Effector CD4-positive, alpha-beta T cell (primary cell): ENCODE measurements at places on chromosomes 12 and 14.

- no peak for DNase-seq
Observed at GRCh38 chr12:44126806-44127205, 290.9 kb downstream of the TMEM117 start.

DNA sequence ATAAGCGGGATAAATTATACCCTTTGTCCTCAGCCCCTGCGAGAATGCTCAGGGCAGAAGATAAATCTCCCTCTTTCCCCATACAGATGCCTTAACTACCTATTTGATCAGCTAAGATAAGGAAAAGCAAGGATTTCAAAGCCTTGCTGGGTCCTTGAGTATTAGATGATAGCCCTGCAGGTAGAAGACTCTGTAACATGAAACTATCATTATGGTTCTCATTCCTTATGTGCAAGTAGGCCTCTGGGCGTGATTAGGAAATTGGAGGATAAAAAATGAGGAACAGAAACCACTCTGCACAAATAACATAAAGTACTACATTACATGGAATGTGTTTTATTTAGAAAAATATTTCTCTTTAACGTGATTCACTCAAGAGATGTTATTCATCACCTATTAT is 14.5 kb upstream of the WDR89 start:
- DNase-seq = no peak

- no peak for DNase-seq
Observed at GRCh38 chr12:129727100-129727499, 176.7 kb downstream of the TMEM132D start.

DNA sequence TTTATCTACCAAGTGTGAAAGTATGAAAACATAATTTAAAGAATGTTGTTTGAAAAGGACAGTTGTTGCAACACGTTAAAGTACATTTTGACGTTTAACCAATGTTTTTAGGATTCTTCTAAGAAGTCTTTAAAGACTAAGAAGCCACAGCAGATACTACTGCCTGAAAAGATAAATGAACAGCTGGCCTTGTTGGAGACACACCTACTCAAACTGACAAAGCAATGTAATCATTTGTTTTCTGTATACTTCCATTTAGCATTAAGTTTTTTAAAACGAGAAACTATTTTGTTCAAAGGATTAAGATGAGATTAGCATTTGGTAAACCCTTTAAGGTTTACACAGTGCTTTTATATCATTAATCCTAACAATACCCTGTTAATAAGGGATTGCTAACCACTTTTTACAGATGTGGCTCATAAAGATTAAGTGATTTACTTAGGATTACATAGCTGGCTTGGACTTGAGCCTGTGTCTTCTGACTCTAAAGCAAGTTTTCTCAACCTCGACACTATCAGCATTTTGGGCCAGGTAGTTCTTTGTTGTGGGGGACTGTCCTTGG is 134.4 kb downstream of the CFAP54 start:
- no peak for DNase-seq

GRCh38 chr14:103606963-103607668 is 21.9 kb upstream of the KLC1 start:
- peak; percentile 30 for DNase-seq

- no peak for DNase-seq
Observed at GRCh38 chr12:97398704-97399103, 63.9 kb upstream of the RMST start.
